ENCODE measurements at places on chromosomes 7 and 10.

DNA sequence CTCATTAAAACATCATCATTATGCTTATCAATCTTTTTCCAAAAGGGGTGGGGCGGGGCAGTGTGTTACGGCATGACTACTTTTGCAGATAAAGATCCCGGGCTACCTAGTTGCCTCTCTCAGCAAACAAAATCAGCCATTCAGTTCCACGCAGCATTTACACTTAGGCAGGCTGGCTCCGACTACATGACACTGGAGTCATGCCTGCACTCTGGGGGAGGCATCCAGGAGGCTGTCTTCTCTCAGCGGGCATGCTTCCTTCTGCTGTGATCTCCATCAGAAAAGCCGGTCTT lies 193.9 kb upstream of the TCF7L2 start:
- no peak for DNase-seq

DNA sequence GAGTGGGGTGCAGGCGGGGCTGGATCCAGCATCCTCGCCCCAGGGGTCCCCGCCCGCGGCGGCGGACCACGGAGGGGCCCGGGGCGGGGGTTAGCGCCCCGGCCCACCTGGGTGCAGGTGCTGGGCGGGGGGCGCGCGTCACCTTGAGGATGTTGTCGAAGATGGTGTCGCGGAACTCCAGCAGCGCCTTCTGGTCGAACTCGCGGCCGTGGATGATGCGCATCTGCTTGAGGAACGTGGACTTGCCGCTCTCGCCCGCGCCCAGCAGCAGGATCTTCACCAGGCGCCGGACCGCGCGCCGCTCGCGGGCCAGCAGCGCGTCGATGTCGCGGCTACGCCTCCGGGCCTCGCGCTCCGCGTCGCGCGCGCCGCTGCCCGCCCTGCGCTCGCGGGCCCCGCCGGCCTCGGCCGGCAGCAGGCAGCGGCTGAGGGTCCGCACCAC lies 376 bp downstream of the GNA12 start:
- DNase-seq: peak; percentile 64

DNA sequence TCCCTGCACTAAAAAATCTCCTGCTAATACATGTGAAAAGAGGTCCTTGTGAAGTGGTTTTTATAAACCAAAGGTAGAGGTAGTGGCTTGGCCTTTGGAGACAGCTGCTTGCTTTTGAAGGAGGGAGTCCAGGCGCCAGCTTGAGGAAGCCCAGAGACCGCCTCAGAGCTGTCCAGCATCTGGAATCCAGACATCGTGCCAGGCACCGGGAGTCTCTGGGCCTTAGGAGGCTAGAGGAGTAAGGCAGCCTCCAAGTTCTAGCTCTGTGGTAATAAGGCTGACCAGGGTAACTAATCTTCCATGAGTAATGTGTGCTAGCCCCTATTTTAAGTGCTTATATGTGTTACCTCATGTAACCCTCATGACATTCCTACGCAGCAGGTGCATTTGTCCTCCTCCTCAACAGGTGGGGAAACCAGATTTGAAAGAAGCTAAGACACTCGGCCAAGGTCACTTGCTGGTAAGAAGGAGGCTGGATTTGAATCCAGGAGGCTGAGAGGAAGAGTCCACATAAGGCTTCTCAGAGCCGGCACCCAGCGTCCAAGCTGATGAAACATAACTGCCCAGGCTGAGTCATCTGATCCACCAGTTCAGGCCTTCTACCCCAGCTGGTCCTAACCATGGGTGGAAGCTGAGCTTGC lies 26.1 kb downstream of the PRLHR start:
- no peak for DNase-seq

GRCh38 chr7:32865448-32866030 lies 26.0 kb downstream of the KBTBD2 start:
- no peak for DNase-seq

DNA sequence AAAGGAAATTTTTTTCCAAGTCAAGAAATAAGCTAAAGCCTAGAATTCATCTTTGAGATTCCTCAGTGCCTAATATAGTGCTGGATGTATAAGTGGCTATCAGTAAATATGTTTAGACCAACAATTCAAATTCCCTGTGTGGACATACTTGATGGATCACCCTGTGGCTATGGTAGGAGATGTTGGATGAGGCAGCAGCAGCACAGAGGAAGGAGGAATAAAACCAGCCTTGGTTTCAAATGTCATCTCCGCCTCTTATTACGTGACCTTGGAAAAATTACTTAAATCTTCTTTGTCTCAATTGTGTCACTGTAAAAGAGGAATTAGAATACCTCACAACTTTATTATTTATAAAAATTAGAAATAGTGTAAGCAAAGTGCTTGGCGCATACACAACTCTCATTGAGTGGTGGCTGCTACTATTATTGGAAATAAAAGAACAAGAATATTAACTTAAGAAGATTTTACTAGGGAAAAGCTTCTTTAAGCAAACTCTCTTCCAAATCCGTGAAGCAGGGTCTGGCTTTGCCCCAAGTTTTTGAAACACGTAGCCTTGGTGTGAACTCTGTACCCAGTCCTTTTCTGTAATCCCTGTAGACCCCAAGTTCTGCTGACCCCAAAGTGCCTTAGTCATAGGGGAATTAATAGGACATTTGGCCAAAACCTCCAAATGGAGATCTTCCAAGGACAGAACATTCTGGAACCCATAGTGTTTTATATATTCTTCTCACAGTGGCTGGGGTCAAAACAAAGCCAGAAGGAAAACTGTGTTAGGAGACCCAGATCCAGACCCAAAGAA lies 283.8 kb downstream of the PTEN start:
- no peak for DNase-seq

DNA sequence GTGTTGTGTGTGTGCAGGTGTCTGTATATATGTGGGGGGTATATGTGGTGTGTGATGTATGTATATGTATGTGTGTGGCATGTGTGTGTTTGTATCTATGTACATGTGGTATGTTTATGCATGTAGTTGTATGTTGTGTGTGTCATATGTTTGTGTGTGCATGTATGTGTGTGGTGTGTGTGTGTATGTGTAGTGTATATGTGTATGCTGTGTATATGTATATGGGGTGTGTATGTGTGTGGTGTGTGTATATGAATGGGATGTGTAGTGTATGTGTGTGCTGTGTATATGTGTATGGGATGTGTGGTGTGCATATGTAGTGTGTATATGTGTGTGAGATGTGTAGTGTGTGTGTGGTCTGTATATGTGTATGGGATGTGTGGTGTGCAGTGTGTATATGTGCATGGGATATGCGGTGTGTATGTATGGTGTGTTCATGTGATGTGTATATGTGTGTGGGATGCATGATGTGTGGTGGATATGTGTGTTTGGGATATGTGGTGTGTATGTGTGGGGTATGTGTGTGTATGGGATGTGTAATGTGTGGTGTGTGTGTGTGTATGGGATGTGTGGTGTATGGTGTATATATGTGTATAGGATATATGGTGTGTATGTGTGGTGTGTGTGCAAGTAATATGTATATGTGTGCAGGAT lies 30.0 kb downstream of the IKZF1 start:
- no peak for DNase-seq

GRCh38 chr10:103895411-103896186 lies 22.4 kb downstream of the STN1 start:
- DNase-seq: no peak
